Stimulated activated CD8-positive, alpha-beta memory T cell treated with anti-CD3 and anti-CD28 coated beads, Interleukin-15, amount 100 ng/mL, for 4 hours (primary cell): ENCODE measurements at places on chromosomes 5 and 9.

- no peak for DNase-seq
Observed at GRCh38 chr5:61281686-61282085, 50.4 kb upstream of the ZSWIM6 start.

GRCh38 chr5:171272996-171273970, 35.8 kb upstream of the TLX3 start:
- DNase-seq = no peak

- DNase-seq = no peak
Observed at GRCh38 chr9:77997611-77998284, 33.9 kb downstream of the GNAQ start.

- DNase-seq = no peak
Observed at GRCh38 chr9:84371737-84372136, 31.2 kb upstream of the SLC28A3 start.

GRCh38 chr9:125889476-125890419, 142.6 kb downstream of the PBX3 start:
- DNase-seq = no peak

DNA sequence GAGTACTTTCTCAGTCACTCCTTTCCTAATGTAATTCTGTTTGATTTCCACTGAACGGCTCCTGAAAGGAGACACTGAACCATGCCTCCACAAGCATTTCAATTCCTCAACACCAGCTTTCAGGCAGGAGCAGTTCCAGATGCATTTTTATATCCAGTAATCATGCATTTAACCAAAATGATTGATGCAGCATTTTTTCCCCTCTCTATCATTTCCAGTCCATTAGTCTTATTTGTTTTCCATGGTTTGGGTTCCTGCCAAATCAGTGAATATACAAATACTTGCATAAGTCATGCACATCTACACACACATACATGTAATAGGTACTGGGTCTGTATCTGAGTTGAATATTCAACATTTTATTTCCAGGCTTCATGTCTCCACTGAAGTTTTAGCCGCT, 122.7 kb downstream of the GRIA1 start:
- DNase-seq = no peak

GRCh38 chr5:103174147-103174546, 54.0 kb downstream of the PPIP5K2 start:
- DNase-seq = no peak

GRCh38 chr9:136140966-136141365, 22.3 kb upstream of the TMEM250 start:
- no peak for DNase-seq

DNA sequence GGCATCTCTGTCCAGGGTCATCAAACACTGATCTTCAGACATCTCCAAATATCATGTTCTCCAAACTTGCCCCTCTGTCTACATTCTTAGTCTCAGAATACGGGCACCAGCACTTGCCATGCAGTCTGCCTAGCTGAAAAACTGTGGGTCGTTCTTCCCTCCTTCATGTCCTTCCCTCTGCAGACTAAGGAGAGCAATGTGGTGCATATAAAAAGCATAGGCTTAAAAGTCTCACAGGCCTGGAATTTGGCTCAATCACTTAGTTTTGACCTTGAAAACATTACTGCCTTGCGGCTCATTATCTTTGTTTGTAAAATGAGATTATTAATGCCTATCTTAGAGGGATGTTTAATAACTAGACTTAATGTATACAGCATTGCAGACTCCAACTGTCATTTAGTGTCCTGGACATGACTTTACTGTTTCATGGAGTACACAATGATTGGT, 362.8 kb downstream of the NPR3 start:
- DNase-seq = no peak

- no peak for DNase-seq
Observed at GRCh38 chr9:34084562-34084961, 35.9 kb upstream of the UBAP2 start.
